H9 (cell line): ENCODE measurements at places on chromosomes 2 and 18. TPM values are rescaled to one million over a fixed set of nuclear protein-coding genes. Genes with fewer than 3 reads are reported as not detected.

The FAM110C gene
- 3.4 and 3.6 TPM in 2 replicates for total RNA-seq

The MERTK gene
- 4.2 and 4.8 TPM in 2 replicates for total RNA-seq

The PPP1R1C gene
- total RNA-seq, result 4.0 and 5.4 TPM in 2 replicates

The INHA gene
- 0.24 and 0.31 TPM in 2 replicates for total RNA-seq

The MAPRE2 gene
- total RNA-seq, result 27.0 and 29.4 TPM in 2 replicates

The CRYGC gene
- total RNA-seq, result not detected in 2 replicates

The RPL37A gene
- 3,719 and 3,769 TPM in 2 replicates for total RNA-seq

The CABYR gene
- 12.3 and 13.6 TPM in 2 replicates for total RNA-seq

The STPG4 gene
- total RNA-seq, result 0.13 and 0.42 TPM in 2 replicates

The MARCHF4 gene
- total RNA-seq, result 0.26 and 0.33 TPM in 2 replicates

The ADRA2B gene
- total RNA-seq, result 2.7 TPM in 2 replicates

The GALR1 gene
- 0.02 and 0.07 TPM in 2 replicates for total RNA-seq

The FBXO48 gene
- 1.3 and 1.4 TPM in 2 replicates for total RNA-seq

The GRP gene
- total RNA-seq, result not detected in 2 replicates

The IL1B gene
- total RNA-seq, result not detected in 2 replicates

The INHBB gene
- total RNA-seq, result 0.13 TPM in 2 replicates
